ENCODE measurements at places on chromosomes 7 and 10.

DNA sequence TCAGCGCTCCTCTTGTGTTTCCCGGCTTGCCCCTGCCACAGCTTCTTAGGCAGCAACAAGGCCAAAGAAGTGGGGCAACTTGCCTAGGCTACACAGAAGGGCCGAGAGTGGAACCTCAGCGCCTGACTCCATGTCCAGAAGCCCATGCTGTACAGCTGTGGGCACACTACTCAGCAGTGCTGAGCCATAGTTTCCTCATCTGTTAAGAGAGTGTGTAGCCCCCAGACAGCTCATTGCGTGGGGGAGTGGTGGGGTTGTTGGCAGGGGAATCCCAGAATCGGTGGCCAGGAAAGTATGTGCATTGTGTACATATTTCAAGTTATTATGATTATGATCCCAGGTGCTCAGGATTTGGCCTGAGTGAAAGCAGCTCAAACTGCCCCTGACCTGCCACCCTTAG lies 96.2 kb downstream of the CDH23 start:
- DNase-seq: no peak

- no peak for DNase-seq
These were observed 41.0 kb upstream of the PSMG3 start for GRCh38 chr7:1610678-1611302.

DNA sequence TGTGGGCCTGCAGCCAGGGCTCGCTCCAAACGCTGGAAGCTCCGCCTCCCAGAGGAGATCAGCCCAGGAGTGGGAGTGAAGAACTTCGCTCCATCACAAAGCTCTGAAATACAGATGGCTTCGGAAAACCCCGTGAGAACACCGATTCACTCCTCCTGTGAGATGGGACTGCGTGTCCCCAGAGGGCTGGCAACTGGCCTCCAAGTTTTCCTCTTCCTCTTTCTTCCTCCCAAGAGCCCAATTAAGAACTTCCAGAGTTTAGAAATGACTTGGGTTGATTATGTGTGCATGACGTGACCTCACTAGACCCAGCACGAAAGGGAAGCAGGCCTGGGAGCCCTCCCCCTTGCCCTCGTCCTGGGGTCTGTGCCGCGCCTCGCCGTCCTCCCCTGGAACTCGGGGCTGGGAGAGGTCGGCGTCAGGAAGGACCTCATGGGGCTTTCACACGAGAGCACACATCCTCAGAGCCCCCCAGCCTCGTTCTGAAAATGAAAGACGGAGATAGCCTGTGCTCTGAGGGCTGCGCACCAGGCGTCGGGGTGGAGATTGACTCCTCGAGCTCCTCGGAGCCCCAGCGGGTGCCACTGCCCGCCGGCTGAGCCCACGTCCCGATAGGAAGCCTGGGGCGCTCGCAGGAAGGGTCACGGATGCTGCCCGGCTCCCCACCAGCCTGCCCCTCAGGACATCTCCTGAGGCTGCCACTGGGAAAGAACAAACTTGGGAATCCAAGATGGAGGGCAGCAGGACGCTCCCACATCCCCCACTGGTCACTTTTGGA lies 37.8 kb downstream of the PTPRN2 start:
- no peak for DNase-seq

DNA sequence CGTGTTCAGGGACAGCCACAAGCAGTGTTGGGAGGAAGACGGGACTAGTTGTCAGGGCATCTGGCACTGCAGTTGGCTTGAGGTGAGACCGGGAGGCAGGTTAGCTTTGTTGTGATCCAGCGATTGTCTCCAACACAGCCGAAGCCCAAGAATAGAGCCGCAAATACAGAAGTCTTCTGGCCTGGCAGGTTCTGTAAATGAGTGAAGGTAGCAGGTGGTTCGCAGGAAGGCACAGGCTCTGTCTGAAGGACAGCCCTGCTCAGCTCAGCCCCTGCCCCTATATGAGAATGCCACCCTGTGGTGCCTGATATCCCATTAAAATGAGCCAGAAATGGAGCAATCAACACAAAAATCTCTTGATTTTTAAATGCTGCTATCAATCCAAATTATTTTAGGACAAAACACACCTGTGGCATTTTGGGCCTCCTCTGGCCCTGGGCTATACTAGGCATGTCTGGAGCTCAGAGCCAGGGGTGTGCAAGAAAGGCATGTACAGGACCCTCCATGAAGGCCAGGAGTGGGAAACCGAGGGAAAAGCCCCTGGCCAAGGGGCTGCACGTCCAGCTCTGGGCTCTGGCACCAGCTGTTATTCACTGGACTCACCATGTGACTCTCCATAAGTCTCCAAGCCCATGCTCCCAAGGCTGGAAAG lies 11.2 kb upstream of the C10orf71 start:
- no peak for DNase-seq

DNA sequence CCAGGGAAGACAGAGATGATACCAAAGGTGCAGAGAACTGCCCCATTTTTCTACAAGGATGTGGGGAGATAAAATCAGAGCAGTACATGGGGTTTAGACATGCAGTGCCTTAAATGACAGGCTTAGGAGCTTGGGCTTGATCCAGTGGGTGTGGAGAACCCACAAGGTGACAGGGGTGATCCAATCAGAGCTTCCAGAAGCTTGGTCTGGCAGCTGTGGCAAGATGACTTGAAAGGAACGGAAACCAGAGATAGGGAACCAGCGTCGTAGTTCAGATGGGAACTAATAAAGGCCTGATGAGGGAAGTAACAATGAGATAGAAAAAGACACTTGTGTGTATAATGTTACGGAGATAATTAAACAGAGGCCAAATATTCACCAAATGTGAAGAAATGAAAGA lies 80.7 kb downstream of the SLC37A3 start:
- DNase-seq: no peak

DNA sequence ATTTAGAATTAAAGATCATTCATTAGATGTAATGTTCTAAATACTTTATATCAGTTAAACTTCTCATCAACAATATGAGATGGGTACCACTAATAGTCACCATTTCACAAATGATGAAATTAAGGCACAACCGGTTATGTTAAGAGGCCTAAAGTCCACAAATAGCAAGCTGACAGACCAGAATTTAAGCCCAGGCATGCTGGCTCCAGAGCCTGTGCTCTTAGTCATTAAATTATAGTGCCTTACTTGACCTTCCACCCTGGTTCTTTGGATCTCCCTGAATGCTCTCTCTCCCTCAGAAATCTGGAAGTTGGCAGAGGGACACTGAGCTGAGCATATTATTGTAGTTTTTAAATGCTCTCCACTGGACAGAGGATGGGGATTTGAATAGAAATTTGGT lies 3.6 kb downstream of the LIPN start:
- DNase-seq: no peak

DNA sequence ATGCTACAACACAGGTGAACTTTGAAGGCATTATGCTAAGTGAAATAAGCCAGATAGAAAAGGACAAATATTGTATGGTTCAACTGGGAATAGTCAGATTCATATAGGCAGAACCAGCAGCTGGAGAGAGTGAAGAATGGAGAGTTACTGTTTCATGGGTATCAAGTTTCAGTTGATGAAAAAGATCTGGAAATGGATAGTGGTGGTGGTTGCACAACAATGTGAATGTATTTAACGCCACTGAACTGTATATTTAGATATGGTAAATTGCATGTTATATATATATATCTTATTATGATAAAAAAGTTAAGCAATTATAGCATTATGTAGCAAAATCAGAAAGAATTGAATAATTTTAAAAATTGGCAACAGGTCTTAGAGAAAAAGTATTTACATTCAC lies 3.9 kb downstream of the LMBR1 start:
- DNase-seq: no peak

GRCh38 chr10:124621637-124622036 lies 122.5 kb downstream of the FAM53B start:
- no peak for DNase-seq

- DNase-seq: no peak
These were observed 14.6 kb downstream of the STX1A start for GRCh38 chr7:73704640-73705550.
